Lower leg skin (tissue), 4 donors: ENCODE measurements at places on chromosomes 6 and 20. TPM values are rescaled to one million over a fixed set of nuclear protein-coding genes. Genes with fewer than 3 reads are reported as not detected.

Gene WDR27
- 15.8 TPM for total RNA-seq

Gene SLC17A4
- total RNA-seq: not detected

Gene SLCO4A1
- 77.9 TPM for total RNA-seq

Gene TFAP2A
- total RNA-seq: 62.0 TPM

Gene C6orf58
- total RNA-seq: not detected

DNA sequence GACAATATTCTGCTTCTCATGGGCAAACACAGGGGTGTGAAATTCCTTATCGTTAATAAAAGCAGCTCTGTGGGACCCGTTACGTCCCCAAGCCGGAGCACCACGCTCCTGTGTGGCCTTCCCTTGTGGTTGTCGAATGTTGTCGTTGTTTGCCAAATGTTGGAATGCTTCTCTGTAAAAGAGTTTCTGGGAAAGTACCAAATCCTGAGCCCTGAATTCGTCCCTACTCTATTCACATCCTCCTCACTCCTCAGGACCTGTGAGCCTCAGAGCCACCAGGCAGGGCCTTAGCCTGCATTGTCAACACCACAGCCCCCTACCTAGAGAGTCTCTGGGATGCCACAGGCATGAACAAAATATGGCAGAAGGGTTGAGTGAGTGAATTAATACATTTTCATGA lies 64.0 kb downstream of the THBS2 start:
- DNase-seq: no peak

DNA sequence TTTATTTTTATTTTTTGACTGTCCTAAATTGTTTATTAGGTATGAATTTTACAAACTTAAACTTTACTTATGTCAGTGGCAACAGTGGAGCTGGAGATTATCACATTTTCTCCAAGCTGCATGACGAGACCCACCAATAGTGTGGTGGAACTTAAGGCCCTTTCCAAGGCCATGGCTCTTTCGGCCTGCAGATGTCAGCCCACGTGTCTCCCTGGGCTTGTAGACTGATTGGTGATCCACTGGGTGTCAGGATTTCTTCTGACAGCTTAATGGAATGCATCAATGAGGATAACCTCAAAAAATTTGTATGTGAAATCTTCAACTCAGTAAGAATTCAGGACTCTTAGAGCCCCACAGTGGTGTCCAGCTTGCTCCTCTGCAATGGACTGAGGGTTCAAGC lies 32.3 kb upstream of the OVOL2 start:
- DNase-seq: no peak

- DNase-seq: no peak
These were observed 23.8 kb downstream of the GABRR2 start for GRCh38 chr6:89291256-89291819.

DNA sequence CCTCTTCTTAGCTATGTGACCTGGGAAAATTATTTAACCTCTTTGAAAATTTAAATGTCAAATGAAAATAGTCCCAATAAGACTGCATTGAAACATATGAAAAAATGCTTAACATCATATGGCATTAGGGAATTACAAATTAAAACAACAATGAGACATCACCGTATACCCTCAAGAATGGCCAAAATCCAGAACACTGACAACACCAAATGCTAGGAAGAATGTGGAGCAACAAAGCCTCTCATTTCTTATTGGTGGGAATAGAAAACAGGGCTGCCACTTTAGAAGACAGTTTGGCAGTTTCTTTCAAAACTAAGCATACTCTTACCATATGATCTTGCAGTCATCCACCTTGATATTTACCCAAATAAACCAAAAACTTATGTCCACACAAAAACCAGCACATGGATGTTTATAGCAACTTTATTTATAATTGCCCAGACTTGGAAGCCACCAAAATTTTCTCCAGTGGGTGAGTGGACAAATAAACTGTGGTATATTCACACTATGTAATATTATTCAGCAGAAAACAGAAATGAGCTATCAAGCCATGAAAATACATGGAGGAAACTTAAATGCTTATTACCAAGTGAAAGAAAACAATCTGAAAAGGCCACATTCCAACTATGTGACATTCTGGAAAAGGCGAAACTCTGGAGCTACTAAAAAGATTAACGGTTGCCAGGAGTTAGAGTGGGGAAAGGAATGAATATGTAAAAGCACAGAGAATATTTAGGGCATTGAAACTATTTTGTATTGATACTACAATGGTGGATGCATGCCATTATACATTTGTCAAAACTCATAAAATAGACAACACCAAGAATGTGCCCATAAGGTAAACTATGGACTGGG lies 459.9 kb downstream of the GRIK2 start:
- no peak for DNase-seq

DNA sequence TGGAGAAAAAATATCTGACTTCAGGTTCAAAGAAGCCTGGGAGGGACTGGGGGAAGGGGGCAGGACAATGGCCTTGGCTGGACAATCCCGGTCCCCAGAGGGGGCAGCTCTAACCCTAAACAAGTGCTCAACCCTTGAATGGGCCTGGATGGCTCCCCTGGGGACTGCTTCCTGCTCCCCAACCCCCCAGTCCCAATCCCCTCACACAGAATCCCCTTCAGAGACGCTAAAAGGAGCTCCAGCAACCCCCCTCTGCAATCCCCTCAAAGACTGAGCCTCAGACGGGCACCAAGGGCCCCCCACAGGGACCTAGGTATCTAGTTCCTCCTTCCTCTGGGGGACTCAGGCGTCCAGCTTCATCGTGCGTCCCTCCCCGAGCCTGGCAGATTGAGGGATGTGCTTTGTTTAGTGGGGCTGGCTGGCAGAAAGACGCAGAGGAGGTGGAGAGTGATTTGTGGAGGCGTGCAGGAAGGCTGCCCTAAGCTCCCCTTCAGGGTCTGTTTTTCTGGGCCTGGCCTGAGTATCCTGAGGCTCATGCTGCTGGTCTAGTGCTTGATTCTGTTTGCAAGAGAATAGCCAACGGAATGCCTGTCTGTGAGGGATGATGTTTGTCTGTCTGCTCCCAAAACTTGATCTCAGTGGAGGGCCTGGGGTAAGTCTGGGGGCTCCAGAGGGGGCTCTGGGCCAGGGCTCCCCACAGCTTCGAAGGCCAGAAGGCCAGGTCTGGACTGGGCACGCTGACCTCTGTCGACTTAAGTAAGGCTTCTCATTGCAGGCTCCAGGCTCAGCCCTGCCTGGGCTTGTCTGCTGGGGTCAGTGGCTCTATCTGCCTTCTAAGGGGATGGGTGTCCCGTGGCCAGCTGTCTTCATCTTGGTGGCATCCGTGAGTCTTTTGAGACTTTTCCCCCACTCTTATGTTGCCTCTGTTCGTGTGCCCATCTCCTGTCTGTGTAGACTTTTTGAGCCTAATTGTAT lies 1.7 kb upstream of the POU5F1 start:
- DNase-seq: no peak

GRCh38 chr6:105135056-105135455 lies 44.8 kb downstream of the POPDC3 start:
- no peak for DNase-seq
